Astrocyte (in vitro differentiated cells and primary cell): ENCODE measurements at places on chromosomes 1 and 21.

- no peak for DNase-seq
Observed at GRCh38 chr1:225921734-225922709, 2.0 kb downstream of the PYCR2 start.

DNA sequence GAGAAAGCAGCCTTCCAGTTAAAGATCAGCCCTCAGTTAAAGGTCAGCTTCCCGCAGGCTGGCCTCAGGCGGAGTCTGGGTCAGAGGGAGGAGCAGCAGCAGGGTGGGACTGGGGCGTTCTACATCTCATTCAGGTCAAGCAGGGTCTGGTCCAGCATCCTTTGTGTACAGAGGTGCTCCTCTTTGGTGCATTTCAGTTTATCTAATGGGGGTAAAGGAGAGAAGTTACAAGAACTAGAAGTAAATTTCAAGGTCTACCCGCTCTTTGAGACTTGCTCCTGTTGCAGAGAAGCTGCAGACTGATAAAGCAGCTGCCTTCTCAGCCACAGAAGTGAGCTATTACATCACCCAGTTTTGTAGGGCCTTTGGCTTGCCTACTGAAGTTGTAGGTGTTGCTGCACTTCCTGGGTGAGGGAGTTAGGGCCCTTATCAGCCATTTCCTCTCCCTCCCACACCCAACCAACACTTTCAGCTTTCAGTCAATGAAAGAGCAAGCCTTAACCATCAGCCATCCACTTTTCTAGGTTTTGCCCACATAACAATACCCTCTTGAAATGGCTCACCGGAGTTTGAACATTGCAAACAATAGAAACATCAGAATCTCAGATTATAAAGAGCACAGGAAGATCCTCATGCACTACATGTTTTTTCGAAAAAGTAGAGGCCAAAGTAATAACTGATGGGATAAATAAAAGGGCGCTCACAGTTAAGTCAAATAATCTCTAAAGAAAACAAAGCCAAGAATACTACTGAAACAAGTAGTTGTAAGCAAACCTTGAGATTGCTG is 2.8 kb upstream of the NUP210L start:
- peak; percentile 66 for DNase-seq

GRCh38 chr1:176559878-176560277 is 96.9 kb downstream of the PAPPA2 start:
- peak; percentile 29 for DNase-seq

DNA sequence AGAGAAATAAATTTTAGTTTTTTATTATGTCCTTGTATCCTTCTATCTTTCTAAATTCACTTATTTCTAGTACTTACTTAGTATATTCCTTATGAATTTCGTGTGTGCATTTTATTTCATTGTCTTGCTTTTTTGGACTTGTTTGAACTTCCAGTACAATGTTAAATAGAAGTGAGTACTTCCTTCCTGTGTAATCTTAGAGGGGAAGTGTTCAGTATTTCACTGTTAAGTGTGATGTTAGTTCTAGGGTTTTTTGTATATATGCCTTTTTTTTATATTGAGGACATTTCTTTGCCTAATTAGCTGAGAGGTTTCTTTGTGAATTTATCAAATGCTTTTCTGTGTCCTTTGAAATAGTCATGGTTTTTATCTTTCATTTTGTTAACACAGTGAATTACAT is 10.7 kb downstream of the LYPLAL1 start:
- no peak for DNase-seq

DNA sequence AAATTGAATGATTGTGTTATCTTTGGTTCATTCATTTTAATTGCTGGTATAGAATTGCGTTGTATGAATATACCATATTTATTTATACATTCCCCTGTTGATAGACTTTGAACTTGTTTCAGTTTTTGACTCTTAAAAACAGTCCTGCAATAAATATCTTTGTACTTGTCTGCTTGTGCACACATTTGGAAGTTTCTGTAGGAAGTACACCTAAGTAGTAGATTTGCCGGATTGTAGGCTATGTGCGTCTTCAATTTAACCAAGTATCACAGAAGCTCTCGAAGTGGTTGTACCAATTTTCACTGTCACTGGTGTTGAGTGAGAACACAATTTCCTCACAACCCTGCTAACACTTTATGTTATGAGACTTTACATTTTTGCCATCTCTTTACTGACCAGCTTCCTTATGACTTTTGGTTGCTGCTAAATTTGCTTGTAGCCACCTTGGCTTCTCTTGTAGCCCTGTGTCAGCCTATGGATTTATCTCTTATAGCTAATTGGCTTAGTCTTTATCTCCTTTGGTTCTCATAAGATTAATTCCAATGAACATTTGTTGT is 2.2 kb downstream of the TTC3 start:
- no peak for DNase-seq

GRCh38 chr1:204191456-204191855 is 4.8 kb downstream of the KISS1 start:
- DNase-seq = no peak

DNA sequence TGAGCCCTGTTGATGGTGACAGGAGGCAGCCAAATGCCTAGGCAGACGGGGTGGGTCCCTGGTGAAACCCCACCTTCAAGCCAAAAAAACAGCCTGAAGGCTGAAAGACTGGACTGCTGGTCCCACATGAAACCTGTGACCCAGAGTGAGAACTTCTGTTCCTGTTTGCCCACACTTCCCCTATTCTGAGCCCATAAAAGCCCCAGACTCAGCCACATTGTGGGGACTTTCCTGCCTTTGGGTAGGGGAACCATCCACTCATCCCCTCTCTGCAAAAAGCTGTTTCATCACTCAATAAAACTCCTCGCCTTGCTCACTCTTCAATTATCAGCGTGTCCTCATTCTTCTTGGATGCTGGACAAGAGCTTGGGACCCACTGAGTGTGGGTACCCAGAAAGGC is 25.2 kb downstream of the HTR6 start:
- no peak for DNase-seq

GRCh38 chr1:15405106-15405850 is 4.4 kb upstream of the EFHD2 start:
- no peak for DNase-seq

DNA sequence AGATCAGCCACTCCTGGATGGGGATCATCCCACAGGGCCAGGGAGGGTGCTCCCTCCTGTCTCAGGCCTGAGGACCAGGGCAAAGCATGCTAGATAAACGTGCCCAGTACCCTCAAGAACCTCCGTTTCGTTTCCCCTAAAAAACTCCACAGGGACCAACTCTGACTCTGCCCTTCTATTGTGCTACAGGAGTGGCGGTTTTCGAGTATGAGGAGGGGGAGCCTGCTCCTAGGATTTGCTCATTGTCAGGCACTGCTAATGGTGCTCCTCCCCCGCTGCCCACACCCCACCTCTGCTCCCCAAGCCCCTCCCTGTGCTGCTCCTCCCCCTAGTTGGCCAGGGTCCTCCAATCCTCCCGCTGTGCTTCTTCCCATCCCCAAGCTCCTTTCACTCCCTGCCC is 32.0 kb downstream of the PGBD5 start:
- no peak for DNase-seq

DNA sequence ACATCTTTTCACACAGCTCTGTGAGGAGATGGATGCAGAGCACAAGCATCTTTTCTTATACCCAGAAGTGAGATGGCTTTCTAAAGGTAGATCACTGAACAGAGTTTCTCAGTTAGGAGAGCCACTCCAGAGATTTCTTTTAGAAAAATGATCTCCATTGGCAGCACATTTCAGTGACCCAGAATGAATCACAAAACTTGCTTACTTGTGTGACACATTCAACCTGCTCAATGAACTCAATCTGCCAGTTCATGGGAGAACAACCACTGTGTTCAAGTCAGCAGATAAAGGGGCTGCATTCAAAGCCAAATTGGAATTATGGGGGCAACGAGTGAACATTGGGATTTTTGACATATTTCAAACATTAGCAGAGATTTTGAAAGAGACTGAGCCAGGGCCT is 78.3 kb downstream of the UCHL5 start:
- DNase-seq = peak; percentile 2

- peak; percentile 14 for DNase-seq
Observed at GRCh38 chr1:239976130-239976968, 115.3 kb upstream of the FMN2 start.

DNA sequence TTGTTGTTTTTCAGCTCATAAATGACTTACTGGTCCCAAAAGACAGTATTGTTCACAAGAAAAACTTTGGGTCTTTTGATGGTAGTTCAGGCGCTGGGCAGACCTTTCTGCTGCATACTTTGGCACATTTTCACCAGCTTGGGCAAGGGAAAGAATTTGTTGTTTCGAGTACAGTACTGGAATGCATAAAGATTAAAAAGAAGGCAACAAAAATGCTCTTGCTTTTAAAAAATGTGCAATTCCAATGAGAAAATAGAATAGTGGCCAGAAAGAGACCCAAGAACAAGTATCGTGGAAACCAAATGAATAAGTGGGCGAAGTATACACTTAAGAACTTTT is 56.0 kb downstream of the CLIC6 start:
- peak; percentile 23 for DNase-seq

DNA sequence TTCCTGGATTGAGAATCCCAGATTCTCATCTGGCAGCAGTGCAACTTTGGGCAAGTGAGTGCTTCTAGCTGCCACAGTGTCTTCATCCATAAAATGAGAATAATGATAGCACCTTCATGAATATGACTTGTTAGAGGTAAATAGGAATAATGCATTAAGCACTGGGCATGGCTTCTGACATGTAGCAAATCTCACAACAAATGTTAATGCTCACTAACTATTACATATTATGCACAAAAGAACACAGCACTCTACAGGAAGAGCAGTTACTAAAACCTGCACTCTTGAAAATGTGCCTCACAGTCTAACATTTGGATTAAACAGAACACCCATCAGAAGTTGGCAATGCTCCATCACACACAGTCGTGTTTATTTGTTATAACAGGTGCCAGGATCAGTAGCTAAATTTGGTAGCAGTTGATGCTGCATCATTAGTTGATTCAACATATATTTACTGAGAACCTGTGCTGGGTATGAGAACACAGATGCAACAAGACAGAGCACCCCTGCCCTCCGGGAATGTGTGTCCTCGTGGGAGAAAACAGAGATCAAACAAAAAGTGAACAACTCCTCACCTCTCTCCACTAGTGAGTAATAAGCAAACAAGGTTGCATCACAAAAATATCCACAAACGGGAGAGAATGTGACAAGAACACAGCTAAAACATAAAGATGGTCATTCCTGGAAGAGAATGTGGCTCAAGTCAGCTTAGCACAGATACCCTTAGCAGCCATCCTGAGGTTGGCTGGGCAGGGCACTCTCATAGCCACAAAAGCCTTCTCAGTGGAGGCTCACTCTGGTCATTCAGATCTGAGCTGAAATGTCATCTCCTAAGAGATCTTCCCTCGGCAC is 26.2 kb upstream of the LBR start:
- DNase-seq = no peak

DNA sequence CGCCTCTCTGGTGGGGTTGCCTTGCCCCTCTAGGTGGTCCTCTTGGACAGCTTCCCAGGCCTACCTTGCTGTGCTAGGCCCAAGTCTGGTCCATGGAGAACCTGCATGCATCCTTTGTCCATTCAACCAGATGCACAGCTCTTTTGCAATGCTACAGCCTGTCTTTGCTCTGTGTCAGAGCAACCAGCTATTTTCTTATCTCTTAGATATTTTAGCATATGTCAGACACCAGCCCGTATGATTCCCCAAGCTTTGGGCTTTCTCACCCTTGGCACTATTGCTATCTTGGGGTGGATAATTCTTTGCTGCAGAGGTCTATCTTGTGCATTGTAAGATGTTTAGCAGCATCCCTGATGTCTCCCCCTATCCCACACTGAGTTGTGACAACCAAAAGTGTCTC is 32.3 kb downstream of the TNN start:
- no peak for DNase-seq

DNA sequence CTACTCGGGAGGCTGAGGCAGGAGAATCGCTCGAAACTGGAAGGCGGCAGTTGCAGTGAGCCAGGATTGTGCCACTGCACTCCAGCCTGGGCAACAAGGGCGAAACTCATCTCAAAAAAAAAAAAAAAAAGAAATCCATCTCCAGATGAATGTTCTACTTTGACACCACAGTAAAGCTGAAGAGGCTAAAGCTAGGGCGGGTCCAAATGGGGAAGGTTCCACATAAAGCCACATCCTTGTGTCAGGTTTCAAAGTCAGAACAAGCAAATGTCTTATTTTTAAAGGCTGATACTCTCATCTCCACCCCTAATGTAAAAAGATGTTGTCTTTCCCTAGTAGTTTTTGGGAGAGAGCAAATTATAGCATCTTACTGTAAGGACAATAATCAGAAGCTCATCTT is 4.4 kb upstream of the WARS2 start:
- no peak for DNase-seq

GRCh38 chr1:157234705-157235273 is 96.6 kb upstream of the ETV3 start:
- DNase-seq = no peak

DNA sequence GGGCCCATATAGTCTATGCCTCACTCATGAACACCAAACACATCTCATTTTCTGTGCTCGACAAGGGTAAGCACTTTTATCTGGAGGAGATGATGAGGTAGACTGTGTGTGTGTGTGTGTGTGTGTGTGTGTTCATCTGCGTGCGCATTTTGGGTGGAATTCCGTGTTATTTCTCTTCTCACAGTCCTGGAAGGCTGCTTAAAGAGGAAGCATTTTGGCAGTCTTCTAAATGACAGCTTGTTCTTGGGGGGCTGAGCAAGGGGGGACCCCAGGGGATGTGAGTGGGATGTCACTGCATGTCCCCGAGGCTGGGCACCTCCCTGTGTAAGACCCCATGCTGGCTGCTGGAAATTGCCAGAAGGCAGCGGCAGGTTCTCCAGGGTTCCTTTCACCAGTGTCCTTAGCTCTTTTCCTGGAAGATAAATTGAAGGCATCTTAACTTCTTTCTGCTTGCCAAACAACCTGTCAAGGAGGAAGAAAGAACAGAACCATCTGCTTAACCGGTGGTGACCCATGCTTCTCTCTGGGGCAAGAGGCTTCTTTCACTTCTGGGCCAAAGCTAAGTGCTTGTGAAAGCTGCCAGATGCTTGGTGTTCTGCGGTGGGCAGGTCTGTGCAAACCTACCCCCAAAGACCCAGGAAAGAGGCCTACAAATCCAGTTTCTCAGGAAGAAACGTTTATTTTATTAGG is 9.9 kb upstream of the RD3 start:
- DNase-seq = no peak

DNA sequence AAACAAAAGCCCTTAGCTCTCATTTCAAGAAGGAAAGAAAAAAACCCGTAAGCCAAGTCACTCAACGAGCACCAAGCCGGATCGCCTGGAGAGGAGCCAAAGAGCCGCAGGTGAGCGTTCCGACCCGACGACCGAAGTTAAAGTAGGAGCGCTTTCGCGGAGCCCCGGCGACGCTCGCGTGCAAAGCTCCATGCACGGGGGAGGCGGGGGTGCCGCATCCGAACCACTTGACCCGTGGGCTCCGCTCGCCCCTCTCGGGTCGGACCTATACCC is 382 bp downstream of the GPBP1L1 start:
- DNase-seq = no peak

DNA sequence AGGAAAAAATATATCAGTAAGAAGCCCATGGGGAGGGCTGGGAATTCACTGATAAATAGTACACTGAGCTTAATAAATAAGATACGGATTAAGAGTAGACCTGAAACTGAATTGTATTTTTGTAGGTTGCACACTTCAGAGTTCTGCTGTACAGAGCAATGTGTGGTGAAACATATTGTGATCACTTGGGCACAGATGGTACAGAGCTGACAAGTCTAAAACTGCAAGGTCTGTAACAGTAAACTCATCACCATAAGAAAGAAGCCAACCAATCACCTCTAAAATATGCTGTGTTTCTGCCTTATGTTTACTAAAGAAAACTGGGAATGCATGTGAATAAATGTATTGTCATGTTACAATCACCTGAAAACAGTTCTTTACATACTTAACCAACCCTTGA is 360.7 kb downstream of the MRPL39 start:
- no peak for DNase-seq
